CD4-positive, CD25-positive, alpha-beta regulatory T cell (primary cell): ENCODE measurements at places on chromosomes 4 and X. TPM values are rescaled to one million over a fixed set of nuclear protein-coding genes. Genes with fewer than 3 reads are reported as not detected.

GRCh38 chr4:123836851-123837595 is 440.4 kb downstream of the SPRY1 start:
- no peaks in the 10 kb centered on the region for H3K36me3 ChIP-seq
- no peak overlapping the region for H3K27ac ChIP-seq
- no peak for DNase-seq
- H3K27me3 ChIP-seq, result no peaks in the 10 kb centered on the region
- no peak overlapping the region for H3K4me3 ChIP-seq

DNA sequence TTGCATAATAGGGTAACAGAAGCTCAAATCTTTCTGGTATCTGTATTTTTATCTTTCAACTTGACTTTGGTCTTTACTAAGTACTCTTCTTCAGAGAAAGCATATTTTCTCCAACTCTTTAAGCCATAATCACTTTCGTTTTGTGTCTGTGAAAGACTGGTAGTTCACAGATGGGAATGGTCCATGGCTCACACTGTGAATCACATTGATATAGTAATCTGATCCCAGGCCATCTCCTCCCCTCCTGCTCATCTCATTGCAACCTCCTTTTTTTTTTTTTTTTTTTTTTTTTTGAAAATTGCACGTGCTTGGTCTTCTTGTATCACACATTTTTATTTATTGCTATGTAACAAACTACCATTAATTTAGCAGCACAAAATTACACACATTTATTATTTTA is 694.5 kb upstream of the SLIT2 start:
- H3K27me3 ChIP-seq, result no peaks in the 10 kb centered on the region
- no peaks in the 10 kb centered on the region for H3K4me1 ChIP-seq
- no peak overlapping the region for H3K27ac ChIP-seq
- DNase-seq, result no peak
- H3K4me3 ChIP-seq, result no peak overlapping the region

GRCh38 chr4:75040703-75041102 is 107.8 kb downstream of the PARM1 start:
- H3K27me3 ChIP-seq, result no peaks in the 10 kb centered on the region
- H3K4me3 ChIP-seq, result no peak overlapping the region
- H3K36me3 ChIP-seq, result no peaks in the 10 kb centered on the region
- no peak overlapping the region for H3K27ac ChIP-seq
- DNase-seq, result no peak

- DNase-seq, result no peak
- H3K4me1 ChIP-seq, result no peaks in the 10 kb centered on the region
- no peaks in the 10 kb centered on the region for H3K27me3 ChIP-seq
- no peak overlapping the region for H3K4me3 ChIP-seq
- no peak overlapping the region for H3K27ac ChIP-seq
Measured at GRCh38 chr4:3405176-3405575, 36.6 kb upstream of the HGFAC start.

DNA sequence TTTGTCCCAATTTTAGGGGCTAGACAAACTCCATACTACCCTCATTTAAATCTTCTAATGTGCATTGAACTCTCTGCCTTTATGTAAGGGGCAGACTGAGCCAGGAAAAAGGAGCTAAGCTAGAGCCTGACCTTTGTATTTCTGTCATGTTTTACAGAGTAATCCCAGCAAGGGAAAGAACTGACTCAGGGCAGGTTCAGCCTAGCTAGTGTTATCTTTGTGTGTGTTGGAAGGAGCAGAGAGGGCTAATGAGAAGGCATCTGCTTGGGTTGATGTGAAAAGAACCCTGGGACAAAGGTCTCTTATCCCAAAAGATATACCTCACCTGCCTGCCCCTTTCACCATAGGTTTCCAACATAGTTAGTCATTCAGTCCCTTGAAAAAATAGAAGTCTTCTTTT is 31.7 kb downstream of the IGSF1 start:
- H3K36me3 ChIP-seq, result no peaks in the 10 kb centered on the region
- DNase-seq, result no peak
- no peaks in the 10 kb centered on the region for H3K4me1 ChIP-seq
- H3K4me3 ChIP-seq, result no peak overlapping the region
- no peaks in the 10 kb centered on the region for H3K27me3 ChIP-seq

- no peak overlapping the region for H3K27ac ChIP-seq
- no peak for DNase-seq
- H3K27me3 ChIP-seq, result no peaks in the 10 kb centered on the region
- H3K4me3 ChIP-seq, result no peak overlapping the region
Measured at GRCh38 chr4:148116969-148117368, 325.2 kb downstream of the NR3C2 start.

GRCh38 chr4:139171876-139172691 is 4.9 kb downstream of the ELF2 start:
- H3K27ac ChIP-seq, result no peak overlapping the region
- no peaks in the 10 kb centered on the region for H3K36me3 ChIP-seq
- peaks cover 6% of the 10 kb centered on the region for H3K27me3 ChIP-seq
- no peak for DNase-seq
- H3K4me3 ChIP-seq, result no peak overlapping the region

DNA sequence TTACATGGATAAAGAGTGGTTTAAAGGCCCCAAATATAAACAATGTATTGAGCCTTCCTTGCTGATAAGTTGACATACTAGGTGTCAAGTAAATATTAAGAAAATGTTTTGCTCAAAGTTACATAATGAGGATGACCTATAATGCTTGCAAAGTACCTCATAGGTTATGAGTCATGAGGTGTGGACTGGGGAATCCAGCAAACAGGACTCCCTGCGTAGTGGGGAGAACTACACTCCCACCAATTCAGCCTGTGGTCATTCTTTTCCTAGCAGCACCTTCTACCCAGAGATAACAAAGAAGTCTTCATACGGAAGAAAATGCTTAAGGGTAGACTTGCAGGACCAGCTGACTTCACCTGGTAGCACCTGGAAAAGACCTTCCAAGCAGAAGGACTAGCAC is 418.9 kb upstream of the CPEB2 start:
- DNase-seq, result no peak
- H3K36me3 ChIP-seq, result no peaks in the 10 kb centered on the region
- H3K27ac ChIP-seq, result no peak overlapping the region
- no peak overlapping the region for H3K4me3 ChIP-seq

DNA sequence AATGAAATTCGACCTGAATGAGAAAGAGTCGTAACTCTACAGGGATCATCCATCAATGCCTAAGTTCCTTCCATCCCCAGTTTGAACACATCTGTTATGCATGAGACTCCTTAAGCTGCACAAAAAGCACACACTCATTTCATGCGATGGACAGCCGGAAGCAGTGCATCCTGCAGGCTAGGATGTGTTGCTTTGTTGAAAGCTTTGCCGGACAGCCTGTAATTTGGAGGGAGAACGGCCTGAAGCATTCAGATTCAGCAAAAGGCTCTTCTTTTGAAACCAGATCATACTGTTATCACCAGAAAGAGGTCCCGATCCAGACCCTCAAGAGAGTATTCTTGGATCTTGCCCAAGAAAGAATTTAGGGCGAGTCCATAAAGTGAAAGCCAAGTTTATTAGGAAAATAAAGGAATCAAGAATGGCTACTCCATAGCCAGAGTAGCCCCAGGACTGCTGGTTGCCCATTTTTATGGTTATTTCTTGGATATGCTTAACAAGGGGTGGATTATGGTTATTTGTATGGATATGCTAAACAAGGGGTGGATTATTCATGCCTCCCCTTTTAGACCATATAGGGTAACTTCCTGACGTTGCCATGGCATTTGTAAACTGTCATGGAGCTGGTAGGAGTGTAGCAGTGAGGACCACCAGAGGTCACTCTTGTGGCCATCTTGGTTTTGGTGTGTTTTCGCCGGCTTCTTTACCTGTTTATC is 48.1 kb upstream of the DHRSX start:
- H3K4me1 ChIP-seq, result no peaks in the 10 kb centered on the region
- no peaks in the 10 kb centered on the region for H3K36me3 ChIP-seq
- H3K27me3 ChIP-seq, result peaks cover 2% of the 10 kb centered on the region
- no peak overlapping the region for H3K4me3 ChIP-seq

DNA sequence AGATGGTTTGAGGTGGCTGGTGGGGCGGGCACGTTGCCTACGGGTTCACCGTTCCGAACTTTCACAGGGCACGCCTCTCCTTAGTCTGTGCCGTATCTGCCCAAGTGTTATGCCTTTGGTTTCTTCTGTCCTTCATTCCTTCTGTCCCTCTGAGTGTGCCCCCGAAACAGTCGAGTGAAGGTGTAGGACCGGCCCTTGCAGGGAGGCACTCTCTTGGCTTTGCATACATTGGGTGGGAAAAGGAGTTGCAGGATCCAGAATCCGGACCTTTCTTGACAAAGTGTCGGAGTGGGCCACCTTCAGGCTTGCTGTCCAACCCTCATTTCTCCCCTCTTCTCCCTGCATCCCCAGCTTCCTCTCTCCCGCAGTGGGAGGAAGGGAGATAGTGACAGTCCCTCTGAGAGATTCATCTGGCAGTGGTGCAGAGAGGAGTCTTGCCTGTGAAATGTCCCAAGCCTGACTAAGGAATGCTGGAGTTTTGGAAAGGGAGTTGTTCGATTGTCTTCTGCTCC is 569 bp downstream of the ARFIP1 start:
- no peak for DNase-seq
- peak overlapping the region; percentile 84 for H3K4me3 ChIP-seq
- peak overlapping the region; percentile 83 for H3K27ac ChIP-seq
- peaks cover 4% of the 10 kb centered on the region for H3K36me3 ChIP-seq
- peaks cover 9% of the 10 kb centered on the region for H3K27me3 ChIP-seq

DNA sequence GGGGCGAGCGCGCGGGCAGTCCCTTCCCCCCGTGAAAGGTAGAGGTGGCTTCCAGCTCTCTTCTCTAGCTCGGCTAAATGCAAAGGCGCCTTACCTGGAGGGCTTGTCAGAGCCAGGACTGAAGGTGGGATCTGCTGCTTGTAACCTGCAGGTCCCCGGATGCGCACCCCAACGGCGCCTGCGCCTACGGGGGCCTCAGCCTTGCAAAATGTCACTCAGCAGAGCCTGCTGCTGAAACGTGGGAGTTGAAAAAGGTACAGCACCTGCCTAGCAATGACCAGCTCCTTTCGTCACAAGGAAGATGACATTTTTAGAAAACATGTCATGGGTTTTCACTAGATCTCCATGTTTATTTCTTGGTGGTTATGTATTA is 583 bp downstream of the ABHD18 start:
- H3K4me3 ChIP-seq, result peak overlapping the region; percentile 86
- peaks cover 7% of the 10 kb centered on the region for H3K36me3 ChIP-seq
- peaks cover 24% of the 10 kb centered on the region for H3K4me1 ChIP-seq

- no peaks in the 10 kb centered on the region for H3K4me1 ChIP-seq
- H3K4me3 ChIP-seq, result peak overlapping the region; percentile 10
- no peaks in the 10 kb centered on the region for H3K36me3 ChIP-seq
- no peak overlapping the region for H3K27ac ChIP-seq
- DNase-seq, result no peak
- H3K27me3 ChIP-seq, result no peaks in the 10 kb centered on the region
Measured at GRCh38 chr4:132123870-132124623, 1025.0 kb upstream of the PCDH10 start.

GRCh38 chr4:161256716-161257115 is 907.1 kb downstream of the FSTL5 start:
- no peaks in the 10 kb centered on the region for H3K27me3 ChIP-seq
- H3K4me1 ChIP-seq, result no peaks in the 10 kb centered on the region
- no peaks in the 10 kb centered on the region for H3K36me3 ChIP-seq

DNA sequence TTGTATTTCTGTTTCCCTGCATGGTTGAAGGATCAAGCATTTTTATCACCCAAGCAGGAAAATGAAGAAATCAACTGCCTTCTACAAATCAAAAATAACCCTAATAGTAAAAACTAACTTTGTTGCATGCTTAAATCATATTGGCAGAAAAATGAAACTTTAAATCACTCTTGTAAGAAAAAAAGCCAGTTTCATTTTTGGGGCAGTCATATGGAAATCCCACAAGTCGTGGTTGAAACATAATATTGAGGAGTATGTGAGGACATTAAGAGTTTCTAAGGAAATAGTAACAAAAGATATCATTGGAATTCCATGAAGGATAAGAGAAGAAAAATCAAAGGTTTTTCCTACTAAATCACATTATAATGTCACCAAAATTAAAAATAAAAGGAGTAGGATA is 8.4 kb downstream of the TEC start:
- no peak for DNase-seq
- no peaks in the 10 kb centered on the region for H3K27me3 ChIP-seq
- H3K27ac ChIP-seq, result no peak overlapping the region
- H3K36me3 ChIP-seq, result no peaks in the 10 kb centered on the region

GRCh38 chrX:18031726-18032375 is 170.8 kb upstream of the RAI2 start:
- no peaks in the 10 kb centered on the region for H3K36me3 ChIP-seq
- no peaks in the 10 kb centered on the region for H3K4me1 ChIP-seq
- H3K4me3 ChIP-seq, result no peak overlapping the region
- no peak overlapping the region for H3K27ac ChIP-seq
- DNase-seq, result no peak

GRCh38 chr4:152098365-152099060 is 337.7 kb upstream of the GATB start:
- peaks cover 82% of the 10 kb centered on the region for H3K4me1 ChIP-seq
- H3K27ac ChIP-seq, result peak overlapping the region; percentile 91
- no peak for DNase-seq

- H3K36me3 ChIP-seq, result no peaks in the 10 kb centered on the region
- no peak overlapping the region for H3K27ac ChIP-seq
- H3K4me1 ChIP-seq, result no peaks in the 10 kb centered on the region
- no peaks in the 10 kb centered on the region for H3K27me3 ChIP-seq
Measured at GRCh38 chr4:135319685-135320084, 1118.1 kb upstream of the PABPC4L start.

DNA sequence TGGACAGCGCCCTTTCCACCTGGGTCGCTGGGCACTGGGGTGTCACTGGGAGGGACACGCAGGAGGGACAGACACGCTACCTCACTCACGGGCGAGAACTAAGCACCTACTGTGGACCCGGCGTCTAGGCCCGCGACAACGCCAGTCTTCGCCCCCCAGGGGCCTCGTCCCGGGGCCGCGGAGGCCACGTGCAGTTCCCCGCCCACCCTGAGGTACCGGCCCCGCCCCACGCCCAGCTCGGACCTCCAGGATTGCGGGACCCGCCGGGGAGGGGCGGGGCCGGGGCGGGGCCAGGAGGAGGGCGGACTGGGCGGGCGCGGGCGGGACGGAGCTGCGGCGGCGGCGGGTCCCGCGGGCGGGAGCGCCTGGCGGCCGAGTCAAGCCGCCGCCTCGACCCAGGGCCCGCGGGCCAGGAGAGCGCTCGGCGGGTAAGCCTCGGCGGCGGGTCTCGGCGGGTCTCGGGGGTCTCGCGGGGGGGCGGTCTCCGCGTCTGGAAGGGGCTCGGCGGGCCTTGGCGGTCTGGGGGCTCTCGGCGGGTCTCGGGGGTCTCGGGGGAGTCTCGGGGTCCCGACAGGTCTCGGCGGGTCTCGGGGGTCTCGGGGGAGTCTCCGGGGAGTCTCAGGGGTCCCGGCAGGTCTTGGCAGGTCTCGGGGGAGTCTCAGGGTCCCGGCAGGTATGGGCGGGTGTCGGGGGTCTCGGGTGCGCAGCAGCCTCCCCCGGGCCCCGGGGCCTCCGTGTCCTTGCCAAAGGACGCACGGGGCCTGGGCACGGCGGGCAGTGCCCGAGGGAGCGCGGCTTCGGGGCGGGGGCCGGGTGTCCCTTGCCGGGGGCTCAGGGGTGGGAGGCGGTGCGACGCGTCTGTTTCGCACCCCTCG is at the start of gene SH3BP2:
TSS of gene SH3BP2 (plus strand) at position 375 of the 875 bp plus-strand sequence. CDS start 27,533 bp downstream, outside the sequence.
- H3K27ac ChIP-seq, result peak within 1 kb of the TSS; percentile 33
- no peaks in the 10 kb centered on the region for H3K36me3 ChIP-seq
- DNase-seq, result peak; percentile 71
- H3K27me3 ChIP-seq, result no peaks in the 10 kb centered on the region
- peak within 1 kb of the TSS; percentile 44 for H3K4me3 ChIP-seq

GRCh38 chr4:142380052-142380602 is 466.0 kb downstream of the INPP4B start:
- peaks cover 44% of the 10 kb centered on the region for H3K4me1 ChIP-seq
- peak overlapping the region; percentile 3 for H3K4me3 ChIP-seq
- DNase-seq, result no peak
- H3K36me3 ChIP-seq, result peaks cover 9% of the 10 kb centered on the region

The FMR1NB gene
- not detected for total RNA-seq

The HSFX3 gene
- total RNA-seq, result not detected

The USP17L25 gene
- total RNA-seq, result not detected

The USP26 gene
- total RNA-seq, result not detected

The LUZP4 gene
- not detected for total RNA-seq

The TLL1 gene
- not detected for total RNA-seq

The HPSE gene
- 9.1 TPM for total RNA-seq
